ENCODE measurements at places on chromosomes 2 and 18.

DNA sequence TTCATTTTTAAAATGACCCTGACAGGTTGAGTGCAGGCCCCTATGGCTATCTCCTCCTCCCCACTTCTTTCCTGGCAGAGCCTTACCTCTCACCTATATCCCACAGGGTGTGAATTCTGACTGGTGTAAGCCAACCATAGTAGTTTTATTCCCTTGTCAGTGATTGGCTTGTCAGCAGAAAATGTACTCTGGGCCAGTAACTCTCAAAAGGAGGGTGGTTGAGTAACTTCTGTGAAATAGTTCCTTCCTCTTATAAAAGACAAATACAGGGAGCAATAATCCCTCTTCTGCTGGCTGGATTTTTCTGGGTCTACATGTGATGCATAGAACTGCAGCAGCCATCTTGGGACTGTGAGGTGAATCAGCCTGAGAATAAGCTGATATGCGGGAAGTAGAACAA is 83.4 kb downstream of the RAPH1 start:
- DNase-seq: no peak

DNA sequence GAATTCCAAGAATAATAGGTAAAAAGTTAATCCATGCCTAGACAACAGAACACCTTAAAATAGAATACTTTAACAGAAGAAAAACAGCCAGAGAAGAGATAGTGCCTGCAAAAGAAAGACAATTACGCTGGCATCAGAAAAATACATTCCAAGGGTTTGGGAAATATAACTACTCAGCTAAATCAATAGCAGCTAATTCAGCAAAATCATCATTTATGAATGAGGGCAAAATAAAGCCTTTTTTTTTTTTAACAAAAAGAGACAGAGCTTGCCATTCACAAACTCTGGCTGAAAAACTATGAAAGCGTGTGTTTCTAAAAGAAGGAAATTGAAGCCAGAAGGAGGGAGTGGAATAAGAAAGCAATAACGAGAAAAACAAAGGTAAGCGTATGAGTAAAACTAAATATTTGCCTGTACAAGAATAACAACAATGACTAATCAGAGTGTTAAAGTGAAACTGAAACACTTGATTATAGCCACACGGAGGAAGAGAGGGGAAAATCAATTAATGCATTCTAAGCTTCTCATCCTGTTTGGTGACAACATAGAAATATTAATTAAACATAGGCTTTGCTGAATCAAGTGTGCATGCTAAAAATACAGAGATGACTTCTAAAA is 90.2 kb downstream of the EHD3 start:
- DNase-seq: no peak

GRCh38 chr18:61972389-61973264 is 79.8 kb upstream of the RNF152 start:
- no peak for DNase-seq

GRCh38 chr18:12567849-12568248 is 90.1 kb downstream of the SPIRE1 start:
- DNase-seq: no peak

- DNase-seq: no peak
These were observed 36.9 kb upstream of the NCKAP5 start for GRCh38 chr2:133605011-133605765.

GRCh38 chr2:63851691-63852311 is 10.1 kb downstream of the UGP2 start:
- no peak for DNase-seq

DNA sequence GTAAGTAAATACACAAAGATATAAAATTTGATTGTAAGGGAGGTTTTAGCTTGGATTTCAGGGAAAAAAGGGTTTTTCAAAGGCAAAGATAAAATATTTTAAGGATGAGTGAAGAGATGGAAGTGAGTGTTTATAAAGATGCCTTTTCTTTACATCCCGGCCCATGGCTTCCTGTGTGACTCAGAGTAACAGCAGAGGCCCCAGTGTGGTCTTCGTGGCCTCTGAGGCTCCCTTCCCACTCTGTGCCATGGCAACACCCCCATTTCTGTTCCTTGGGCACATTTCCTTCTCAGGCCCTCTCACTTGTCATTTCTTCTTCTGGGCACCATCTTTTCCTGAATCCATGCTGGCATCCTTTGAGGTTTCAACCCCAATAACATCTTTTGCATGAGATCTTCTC is 92.6 kb upstream of the TMEM18 start:
- no peak for DNase-seq

Measured in omental fat pad (tissue), 4 donors.